Islet precursor cell (in vitro differentiated cells): ENCODE measurements at places on chromosomes 4 and X.

DNA sequence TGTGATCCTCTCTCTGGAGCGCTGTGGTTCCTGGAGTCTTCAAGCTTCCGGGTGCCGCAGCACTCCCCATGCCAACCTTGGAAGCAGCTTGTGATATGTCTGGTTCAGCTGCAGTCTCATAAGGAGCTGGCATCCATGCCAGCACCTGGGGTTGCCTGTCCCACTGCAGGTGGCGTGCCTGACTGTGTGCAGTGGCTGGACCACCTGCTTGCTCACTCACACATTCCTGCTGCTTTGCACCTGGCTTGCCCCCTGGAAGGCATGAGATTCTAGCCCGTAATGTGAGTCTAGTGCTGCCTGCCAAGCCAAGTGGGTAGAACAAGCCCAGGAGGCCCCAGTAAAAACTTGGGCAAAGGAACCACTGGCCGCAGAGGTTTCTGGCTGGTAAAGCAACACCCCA is 687.2 kb upstream of the AADAT start:
- DNase-seq = no peak

DNA sequence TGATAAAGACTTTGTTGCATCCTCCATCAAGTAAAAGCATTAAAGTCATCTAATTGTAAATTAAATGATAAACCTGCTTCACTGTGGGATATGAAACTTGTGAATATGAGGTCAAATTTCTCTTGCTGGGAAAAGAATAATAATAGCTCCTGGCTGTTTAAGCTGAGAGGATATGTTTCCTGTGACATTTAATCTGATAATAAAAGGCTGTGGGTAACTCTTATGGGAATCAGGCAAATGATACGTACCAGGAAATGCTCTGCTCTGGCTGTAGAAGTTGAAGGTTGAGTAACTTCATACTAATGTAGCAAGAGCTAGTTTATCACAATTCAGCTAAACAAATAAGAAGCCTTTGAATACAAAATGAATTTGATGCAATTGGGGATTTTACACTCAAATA is 574.6 kb downstream of the RAPGEF2 start:
- no peak for DNase-seq

DNA sequence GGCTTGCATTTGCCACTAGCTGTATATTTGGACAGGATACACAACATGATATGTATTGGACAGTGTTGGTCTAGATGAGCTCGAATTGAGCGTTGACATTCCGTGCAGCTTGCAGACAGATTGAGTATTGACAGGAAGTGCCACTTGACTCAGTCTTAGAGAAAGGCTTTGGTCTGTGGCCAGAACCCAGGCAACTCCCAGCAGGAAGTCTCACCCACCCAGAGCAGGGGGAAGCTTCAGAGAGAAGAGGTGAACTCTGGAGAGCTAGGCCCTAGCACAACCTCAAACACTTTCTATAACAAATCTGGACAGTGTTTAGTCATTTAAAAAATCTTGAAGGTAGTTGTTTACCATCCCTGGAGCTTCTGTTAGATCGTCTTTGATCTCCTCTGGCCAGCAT is 280.5 kb downstream of the FBXW7 start:
- no peak for DNase-seq

GRCh38 chr4:156053174-156053573 is 99.5 kb upstream of the CTSO start:
- no peak for DNase-seq

DNA sequence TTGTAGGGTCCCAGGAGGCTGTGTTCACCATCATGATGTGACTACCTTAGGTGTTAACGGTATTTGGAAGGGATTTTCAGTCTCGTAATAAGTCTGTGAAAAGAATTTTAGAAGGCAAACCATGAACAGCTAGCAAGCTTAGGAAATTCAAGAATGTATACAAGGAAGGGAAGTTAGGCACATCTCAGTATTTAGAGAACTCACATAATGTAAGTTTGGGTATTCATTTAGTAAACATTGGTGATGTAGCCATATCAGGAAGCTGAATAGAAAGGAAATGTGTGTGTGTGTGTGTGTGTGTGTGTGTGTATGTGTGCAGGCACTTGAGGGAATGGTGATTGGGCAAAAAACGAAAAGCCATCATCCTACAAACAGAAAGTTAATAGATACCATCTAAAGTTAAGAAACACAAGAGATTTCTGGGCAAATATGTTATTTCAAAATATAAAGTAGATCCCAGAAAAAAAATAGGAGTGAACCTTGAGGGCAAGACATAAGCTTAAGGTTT is 34.7 kb upstream of the PRKX start:
- no peak for DNase-seq

GRCh38 chrX:37545066-37545465 is 26.4 kb upstream of the LANCL3 start:
- no peak for DNase-seq

GRCh38 chr4:170691168-170691567 is 601.4 kb upstream of the AADAT start:
- DNase-seq = no peak

GRCh38 chrX:54397113-54397512 is 39.3 kb upstream of the WNK3 start:
- no peak for DNase-seq

GRCh38 chr4:76007089-76007862 is at the start of gene CXCL9:
CXCL9 (minus strand) TSS chr4:76007509; CDS start chr4:76007449, 60 bp downstream.
- no peak for DNase-seq

- DNase-seq = no peak
These were observed 269.4 kb upstream of the SMIM31 start for GRCh38 chr4:164484551-164484950.

DNA sequence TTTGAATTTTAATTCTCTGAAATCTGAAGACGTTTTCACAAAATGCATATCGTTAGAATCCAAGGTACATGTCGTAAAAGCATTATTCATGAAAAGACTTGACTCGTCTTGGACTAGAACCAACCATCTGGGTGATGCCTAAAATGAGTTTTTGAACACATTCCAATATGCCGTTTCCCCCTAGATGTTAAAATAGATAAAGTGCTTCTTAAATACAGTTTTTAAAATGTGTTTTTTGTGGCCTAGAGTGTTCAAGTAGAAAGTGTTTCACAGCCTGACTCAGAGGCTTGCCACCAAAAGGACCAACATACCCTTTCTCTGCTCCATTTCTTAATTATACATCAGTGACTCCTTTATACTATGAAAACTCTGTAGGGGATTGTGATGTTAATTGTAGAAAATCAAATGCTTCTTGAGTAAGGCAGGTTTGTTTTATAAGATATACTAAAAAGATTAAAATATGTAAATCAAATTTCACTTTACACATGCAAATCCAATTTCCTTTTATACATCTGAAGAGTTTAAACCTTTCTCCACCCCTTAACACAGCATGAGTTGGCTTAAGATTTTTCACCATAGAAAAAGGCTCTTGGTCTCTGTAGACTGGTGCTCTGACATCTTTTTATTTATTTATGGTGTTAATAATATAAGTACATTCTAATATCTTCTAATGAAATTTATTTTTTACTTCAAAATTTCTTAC is 48.4 kb downstream of the PRKG2 start:
- no peak for DNase-seq

DNA sequence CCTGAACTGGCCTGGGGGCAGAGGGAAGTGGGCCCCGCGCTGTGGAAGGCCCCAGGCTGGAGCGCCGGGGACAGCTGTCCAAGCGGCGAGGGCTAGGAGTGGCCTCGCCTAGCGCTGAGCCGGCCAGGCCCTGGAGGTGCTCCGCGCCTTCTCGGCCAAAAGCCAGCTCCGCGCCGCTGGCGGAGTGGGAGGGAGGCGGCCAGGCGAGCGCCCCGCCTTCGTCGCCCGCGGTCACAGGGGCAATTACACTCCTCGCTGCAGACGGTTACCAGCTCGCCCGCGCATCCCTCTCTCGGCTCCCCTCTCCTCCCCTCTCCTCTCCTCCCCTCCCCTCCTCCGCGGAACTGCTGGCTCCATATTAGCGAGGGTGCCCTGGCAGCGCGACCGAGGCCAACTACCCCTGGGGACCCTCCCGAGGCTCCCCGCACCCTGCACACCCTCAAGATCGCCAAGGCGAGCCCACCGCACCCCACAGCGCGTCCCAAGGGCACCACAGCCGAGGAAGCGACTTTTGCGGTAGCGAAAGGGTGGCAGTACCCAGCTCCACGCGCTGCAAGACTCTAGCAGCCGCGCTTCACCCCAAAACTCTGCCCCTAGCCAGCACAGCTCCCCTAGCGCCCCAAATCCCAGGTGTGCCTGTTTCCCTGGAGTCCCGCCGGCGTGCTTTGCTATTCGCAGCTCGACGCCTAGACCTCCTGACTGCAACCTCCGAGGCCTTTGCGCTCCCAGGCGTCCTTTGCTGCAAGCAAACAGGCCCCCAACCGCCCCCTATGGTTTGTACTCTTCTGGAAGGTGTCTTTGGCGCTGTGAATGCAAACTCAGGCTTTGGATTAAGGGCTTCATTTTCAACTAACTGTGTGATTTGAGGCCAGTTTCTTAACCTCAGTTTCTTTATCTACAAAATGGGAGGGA is 91.4 kb downstream of the BCOR start:
- DNase-seq = peak; percentile 93

DNA sequence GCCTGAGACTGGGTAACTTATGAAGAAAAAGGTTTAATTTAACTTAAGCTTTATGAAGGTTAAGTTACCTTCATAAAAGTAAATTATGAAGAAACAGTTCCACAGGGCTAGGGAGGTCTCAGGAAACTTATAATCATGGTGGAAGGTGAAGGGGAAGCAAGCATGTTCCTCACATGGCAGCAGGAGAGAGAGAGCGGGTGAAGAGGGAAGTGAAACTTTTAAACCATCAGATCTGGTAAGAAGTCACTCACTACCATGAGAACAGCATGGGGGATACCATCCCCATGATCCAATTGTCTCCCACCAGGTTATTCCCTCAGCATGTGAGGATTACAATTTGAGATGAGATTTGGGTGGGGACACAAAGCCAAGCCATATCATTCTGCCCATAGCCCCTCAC is 944.7 kb upstream of the NDST4 start:
- DNase-seq = no peak

DNA sequence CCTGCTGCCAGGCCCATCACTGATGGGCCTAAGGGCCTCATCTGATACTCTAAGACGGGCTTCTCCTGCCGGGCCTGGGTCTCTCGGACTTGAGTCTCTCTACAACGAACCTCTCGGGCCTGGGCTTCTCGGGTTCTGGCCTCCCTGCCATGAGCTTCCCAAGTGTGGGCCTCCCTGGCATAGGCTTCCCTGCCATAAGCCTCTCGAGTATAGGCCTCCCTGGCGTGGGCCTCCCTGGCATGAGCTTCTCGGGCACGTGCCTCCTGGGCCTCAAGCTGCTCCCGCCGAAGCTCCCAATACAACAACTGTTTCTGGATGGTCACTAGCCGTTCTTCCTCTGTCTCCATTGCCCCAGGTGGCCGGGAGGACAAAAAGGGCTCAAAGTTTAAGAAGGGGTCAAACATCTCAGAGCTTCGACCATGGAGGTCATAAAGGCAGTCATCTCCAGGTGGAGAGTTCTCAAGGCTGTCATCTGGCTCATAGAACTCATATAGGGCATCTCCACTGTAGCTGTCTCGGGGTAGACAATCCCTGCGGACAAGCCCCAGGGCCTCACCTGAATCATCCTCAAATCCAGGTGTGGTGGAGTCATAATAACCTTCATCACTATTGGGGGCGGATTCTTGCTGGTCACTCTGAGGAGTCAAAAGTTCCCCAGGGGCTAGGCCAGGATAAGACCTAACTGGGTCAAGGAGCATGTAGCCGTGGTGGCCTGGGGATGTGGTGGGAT is 14.1 kb downstream of the AMER1 start:
- DNase-seq = peak; percentile 20

DNA sequence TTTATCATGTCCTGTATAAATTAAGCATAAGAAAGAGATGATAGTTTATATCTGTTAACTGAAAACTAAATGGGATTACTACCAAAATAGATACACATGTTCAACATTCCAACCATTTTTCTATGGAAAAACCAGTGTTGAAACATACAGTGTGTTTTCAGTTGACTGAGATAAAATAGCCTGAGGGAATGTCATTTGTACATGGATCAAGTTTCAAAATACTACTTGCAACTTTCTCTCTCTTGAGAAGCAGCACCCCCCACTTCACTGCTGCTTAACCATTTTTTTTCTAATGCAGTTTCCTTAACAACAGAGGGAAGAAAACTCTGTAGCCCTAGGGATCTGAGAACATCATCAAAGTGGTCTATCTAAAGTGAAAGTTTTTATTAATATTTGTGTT is 70.8 kb downstream of the NPNT start:
- DNase-seq = no peak

DNA sequence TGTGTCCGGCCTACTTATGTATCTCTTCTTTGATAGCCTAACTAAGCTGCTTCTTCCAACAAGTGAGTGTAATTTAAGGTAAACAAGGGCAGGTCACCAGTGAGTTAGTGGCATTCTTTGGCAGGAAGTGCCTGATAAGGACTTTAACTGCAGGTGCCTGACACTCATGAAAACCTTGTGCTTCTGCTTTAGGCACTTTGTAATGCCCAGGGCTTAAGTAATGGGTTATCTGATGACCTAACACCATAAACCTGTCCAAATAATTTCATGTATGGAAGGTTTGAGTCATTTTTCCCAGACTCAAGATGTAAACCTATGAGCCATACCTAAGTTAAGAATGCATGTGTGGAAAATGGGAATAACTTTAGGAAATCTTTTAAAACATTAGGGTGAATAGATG is 43.0 kb downstream of the BCOR start:
- no peak for DNase-seq

GRCh38 chrX:122421434-122422121 is 762.5 kb upstream of the GRIA3 start:
- DNase-seq = no peak

GRCh38 chrX:13968198-13968597 is 61.5 kb downstream of the GEMIN8 start:
- no peak for DNase-seq

GRCh38 chr4:117777721-117778120 is 256.6 kb upstream of the NDST3 start:
- no peak for DNase-seq
